Liver (tissue), 10 donors: ENCODE measurements at places on chromosomes 2 and 18.

- DNase-seq: no peak
These were observed 6.8 kb downstream of the PKP4 start for GRCh38 chr2:158463496-158464095.

- DNase-seq: no peak
These were observed at the start of gene FAM237A for GRCh38 chr2:206642075-206643025. FAM237A (plus strand) TSS chr2:206642487; CDS start chr2:206644237, 1,750 bp downstream.

GRCh38 chr2:215615803-215616174 is 179.9 kb upstream of the FN1 start:
- DNase-seq: no peak

DNA sequence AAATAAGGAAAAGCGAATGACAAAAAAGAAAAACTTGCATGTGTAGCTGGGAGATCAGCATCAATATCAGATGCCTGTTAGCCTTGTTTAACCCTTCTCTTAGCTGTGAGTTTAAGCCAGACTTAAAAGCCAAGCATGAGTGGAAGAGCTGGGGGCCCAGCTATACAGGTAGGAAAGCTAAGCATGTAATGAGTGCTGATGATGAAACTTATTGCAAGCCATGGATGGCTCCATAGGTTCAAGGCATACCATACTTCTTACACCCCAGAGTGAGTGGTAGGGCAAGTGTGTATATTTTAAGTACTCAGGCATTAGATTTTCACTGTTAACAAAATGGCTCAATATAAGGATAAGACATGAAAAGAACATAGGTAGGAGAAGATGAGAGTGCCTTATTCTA is 28.0 kb downstream of the RBBP8 start:
- no peak for DNase-seq

GRCh38 chr2:69957965-69958364 is 3.5 kb downstream of the ASPRV1 start:
- no peak for DNase-seq

DNA sequence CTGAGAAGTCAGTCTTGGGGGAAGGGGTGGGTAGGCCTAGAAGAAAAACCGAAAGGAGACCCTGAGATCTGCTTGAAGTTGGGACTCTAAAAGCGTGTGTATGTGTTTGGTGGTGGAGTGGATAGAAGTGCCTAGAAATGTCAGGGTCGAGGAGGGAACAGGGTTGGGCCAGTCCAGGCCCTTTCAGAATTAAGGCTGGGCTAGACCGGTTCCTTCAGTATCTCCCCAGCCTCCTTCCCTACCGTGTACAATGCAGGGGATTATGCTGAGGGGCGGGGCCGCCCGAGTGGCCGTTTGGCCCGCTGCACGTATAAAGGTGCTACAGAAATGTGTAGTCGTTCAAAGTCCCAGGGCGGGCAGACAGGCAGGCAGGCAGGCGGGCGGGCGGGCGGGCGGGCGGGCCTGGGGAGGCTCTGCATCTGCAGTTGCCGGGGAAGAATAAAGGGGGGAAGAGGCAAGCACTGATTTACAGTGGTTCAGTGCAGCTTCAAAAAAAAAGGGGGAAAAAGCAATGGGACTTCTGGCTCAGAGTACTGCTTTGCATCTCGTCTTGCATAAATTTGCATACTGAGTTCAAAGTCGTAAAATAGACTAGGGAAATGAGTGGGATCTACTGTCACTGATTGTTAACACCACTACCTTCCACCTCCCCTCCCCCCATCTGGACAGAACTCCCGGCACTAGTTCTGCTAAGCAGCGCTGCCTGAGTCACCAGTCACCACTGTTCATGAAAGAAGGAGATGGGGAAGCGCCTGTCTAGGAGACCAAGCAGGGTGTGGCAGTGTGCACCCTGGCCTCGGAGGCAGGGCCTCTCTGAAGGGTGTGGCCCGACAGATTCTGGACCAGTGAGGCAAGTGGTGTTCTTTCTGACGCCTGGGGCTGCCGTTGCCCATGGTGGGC is 3.6 kb downstream of the IGFBP2 start:
- no peak for DNase-seq

DNA sequence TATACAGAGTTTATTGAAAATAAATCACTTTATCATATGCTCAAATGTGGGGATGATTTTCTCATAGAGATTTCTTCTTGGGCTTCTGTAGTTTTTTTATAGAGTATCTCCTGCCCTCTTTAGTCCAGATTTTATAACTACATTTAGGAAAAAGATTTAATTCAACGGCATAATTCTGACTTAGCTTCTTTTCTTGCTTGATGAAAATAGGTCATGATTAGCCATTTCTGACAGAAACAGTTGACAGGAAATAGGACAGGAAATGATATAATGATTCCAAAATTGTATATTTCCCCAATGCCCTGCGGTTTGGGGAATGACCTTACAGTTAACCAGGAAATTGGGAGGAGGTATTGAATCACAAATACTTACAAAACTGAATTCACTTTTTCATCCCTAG is 1531.9 kb upstream of the ACVR2A start:
- no peak for DNase-seq

- no peak for DNase-seq
These were observed 223.0 kb downstream of the ICOS start for GRCh38 chr2:204159526-204159925.

- no peak for DNase-seq
These were observed 31.3 kb downstream of the EXOC6B start for GRCh38 chr2:72794572-72794971.

DNA sequence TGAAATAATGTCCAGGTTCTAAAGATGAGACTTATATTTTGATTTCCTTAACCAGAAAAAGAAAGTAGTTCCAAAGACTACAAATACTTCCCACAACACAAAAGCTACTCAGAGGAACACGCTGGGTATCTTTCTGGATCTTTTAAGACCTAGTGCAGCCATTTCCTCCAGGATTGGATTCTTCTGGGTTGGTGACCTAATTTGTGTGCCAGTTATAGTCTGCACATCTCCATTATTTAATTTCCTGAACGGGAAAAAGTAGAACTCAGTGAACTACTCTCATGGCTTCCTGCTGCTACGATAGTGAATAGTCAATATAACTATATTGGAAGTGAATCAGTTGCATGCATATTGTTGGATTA is 1.5 kb downstream of the TMEM87B start:
- no peak for DNase-seq

- DNase-seq: no peak
These were observed 16.1 kb downstream of the CCDC178 start for GRCh38 chr18:33424266-33424946.

GRCh38 chr2:54757500-54757899 is 34.0 kb downstream of the EML6 start:
- DNase-seq: no peak

DNA sequence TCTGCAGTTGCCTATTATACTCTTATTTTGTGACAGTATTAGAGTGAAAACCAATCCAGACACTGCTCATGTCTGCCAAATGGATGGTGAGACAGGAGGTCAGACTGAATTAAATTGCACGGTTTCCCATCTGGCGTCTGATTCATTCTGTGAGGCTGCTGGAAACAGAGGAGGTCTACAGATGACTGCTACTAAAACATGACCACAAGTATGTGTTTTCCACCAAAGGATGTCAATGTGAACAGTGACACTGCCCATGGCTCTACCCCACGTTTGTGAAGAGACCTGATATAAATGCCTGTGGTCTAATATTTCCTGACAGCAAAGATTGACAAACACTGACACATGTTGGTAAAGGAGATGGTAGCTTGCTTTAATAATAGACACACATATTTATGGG is 104.3 kb upstream of the ST6GAL2 start:
- DNase-seq: no peak

DNA sequence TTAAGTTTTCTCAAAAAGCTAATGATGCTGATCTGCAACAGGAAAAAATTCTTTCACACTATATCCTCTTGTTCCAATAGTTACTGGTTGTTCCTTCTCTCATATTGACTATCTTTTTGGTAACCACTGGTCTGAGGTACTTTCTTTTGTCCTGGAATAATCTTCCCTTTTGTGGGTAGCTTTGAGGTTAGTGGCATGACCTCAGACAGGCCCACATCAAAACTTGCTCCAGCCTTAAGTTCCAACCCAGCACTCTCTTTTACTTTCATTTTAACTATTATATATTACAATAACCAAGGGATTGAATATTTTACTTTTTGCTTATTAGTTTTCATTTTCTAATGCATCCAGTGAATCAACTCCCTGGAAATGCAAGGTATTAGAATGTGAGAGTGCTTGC is 9.5 kb downstream of the REG1A start:
- no peak for DNase-seq

- no peak for DNase-seq
These were observed 92.7 kb downstream of the WDSUB1 start for GRCh38 chr2:159193791-159194190.

DNA sequence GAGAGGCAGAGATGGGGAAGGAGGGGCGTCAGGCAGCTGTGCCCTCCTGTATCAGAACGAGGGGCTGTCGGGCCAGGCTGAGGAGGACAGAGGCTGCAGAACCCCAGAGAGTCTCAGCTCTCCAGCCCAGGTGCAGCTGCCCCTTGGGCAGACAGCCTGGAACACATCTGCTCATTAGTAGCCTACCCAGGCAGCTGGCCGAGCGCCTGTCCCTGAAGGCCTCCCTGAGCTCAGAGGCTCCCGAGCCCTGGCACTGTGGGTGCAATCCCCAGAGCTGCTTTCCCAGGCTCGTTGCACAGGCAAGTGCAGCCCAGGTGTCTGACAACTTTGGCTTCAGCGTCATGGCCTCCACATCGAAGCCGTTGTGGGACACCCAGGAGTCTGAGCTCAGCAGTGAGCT is 13.1 kb upstream of the TMEM185B start:
- DNase-seq: no peak

GRCh38 chr18:21458310-21458709 is 142.2 kb downstream of the ESCO1 start:
- DNase-seq: no peak

GRCh38 chr2:5978131-5978751 is 286.1 kb downstream of the SOX11 start:
- DNase-seq: no peak

- DNase-seq: no peak
These were observed 12.4 kb downstream of the ARMC9 start for GRCh38 chr2:231210782-231211181.

DNA sequence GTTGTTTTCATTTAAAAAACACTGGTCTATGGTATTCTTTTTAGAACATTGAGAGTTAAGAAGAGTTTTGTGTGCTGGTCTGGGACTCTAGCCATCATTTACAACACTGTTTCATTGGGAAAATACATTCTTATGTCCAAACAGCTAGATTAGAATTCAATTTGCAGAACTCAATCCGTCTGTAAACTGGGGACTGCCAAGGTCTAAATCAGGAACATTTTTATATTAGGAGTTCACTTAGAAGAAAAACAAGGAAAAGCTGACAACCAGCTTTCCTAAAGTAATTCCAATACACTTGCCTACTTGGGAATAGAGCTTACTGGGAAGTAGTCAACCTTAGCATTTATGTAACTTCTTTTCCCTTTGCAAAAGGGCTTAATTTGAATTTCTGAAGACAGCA is 91.5 kb upstream of the RNF152 start:
- DNase-seq: no peak

DNA sequence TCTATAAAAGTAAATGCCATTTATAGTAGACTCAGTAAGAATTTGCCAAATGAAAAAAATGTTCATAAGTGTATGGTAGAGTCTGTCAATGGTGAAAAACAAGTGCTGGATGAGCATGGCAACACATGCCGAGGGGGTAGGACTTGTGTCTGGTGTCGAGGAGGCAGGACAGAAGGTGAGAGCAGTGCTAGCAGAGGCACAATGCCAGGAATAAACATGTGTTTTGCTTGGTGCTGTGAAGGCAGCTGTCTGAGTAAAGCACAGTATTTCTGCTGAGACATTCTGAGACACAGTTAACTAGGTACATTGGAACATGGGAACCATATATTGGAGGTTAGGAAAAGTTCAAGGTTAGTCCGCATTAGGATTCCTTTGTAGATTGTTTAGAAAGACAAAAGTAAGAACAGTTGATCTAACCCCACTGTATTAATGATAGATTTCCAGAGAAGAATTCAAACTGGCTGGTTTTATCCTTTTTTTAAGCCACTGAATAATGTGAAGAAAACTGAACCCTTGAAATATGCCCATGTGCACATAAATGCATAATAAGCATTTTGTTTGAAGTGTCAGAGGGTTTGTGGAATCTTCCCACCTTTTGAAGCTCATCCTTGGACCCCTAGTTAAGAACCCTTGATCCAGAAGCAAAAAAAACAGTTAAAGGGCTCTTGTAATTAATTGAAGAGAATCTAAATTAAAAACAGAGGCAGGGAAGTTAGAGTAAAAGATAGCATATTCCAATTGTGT is 7.1 kb downstream of the RBM45 start:
- no peak for DNase-seq
